ENCODE measurements at places on chromosomes 16 and 17.

DNA sequence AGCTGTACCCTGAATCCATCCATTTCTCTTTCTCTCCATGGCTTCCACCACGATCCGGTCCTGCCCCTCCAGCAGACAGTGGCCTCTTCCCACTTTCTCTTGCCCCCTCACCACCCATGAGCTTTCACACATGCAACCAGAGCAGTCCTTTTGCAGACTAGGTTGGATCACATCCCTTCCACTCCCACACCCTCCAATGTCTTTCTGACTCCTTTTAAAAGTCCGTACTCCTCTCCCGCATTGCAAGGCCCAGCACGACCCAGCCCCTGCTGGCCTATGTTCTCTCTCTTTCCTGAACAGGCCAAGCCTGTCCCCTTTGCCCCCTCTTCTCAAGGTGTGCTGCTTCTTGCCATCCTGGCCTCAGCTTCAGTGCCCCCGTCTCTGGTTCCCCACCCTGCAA, 22.5 kb upstream of the DNAI2 start:
- DNase-seq, result no peak

DNA sequence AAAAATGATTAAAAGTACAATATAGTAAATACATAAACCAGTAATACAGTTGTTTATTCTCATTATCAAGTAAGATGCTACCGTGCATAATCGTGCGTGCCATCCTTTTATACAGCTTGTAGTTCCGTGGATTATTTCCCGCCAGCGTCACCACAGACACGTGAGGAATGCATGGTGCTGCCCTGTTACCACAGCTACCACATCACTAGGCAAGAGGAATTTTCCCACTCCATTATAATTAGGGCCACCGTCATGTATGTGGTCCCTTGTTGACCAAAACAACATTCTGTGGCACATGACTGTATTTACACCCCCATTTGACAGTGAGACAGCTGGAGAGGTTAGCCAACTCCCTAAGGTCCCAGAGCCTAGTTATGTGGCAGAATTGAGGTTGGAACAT, 30.5 kb upstream of the LGALS9 start:
- no peak for DNase-seq

- no peak for DNase-seq
Observed at GRCh38 chr16:2364638-2365210, 24.2 kb upstream of the ABCA3 start.

DNA sequence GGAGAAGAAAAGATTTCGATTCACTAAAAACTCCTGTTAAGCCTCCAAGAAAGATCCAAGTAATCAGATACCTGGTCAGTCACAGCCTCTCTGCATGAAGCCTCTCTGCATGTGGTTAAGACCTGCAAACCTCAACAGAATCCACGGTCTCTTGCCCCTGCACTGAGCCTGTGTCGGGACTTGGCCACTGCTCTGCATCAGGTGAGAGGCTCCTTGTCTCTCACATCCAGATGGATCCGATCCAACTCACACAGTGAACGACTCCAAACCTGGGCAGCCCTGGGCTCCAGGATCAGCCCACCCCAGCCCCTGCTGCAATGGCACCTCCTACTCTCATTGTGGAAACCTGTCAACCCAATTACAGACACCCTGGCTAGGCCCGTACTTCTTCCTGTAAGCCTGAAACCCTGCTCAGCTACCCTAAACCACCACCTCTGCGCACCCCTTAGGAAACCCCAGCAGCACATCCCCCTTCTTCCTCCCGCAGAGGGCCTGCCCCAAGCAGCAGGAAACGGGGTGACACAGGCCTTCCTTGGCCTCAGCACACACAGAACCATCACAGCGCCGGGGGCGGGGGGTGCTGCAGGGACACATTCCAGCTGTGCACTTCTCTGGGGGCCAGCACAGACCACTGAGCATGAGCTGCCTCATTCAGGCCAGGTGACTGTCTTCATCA, 129.5 kb downstream of the ANKRD11 start:
- DNase-seq, result no peak

DNA sequence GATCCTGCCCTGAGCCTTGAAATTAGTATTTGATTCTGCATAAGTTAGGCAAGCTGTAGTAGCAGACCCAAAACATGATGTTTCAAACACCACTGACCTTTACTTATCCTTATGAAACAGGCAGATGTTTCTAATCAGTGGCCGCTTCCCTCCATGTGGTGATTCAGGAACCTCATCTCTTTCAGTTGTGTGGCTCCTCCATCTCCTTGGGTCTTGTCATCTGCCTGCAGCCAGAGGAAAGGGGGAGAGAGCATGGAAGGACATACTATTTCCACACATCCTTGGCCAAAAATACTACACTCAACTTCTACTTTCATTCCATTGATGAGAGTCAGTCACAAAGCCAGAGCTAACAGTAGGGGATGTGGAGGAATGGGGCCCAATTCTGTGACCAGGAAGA, 41.6 kb upstream of the IRX6 start:
- peak; percentile 57 for DNase-seq

- DNase-seq, result peak; percentile 65
Observed at GRCh38 chr17:76370261-76370993, 14.0 kb upstream of the SPHK1 start.

DNA sequence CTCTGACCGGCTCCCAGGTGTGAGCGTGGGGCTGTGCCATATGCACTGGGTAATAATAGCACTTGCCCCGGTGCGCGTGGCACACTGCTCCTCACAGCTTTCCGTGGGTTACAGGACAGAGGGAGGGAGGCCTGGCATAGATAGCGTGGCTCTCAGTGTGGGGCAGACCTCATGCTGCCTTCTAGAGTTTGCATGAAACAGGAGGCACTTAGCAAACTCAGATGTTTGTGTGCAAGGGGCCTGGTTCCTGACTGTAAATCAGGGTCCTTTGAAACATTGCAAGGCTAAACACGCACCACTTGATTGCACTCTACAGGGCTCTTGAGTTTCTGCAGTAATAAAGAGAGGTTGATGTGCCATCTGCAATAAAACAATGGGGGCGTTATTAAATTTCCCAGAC, 101.7 kb downstream of the RPTOR start:
- DNase-seq, result no peak
